K562 (cell line): ENCODE measurements at places on chromosomes 5 and 9. TPM values are rescaled to one million over a fixed set of nuclear protein-coding genes. Genes with fewer than 3 reads are reported as not detected.

ADAMTS6 gene
- polyA plus RNA-seq, result 1.0 and 1.8 TPM in 2 replicates

IL33 gene
- polyA plus RNA-seq, result not detected in 2 replicates

DNA sequence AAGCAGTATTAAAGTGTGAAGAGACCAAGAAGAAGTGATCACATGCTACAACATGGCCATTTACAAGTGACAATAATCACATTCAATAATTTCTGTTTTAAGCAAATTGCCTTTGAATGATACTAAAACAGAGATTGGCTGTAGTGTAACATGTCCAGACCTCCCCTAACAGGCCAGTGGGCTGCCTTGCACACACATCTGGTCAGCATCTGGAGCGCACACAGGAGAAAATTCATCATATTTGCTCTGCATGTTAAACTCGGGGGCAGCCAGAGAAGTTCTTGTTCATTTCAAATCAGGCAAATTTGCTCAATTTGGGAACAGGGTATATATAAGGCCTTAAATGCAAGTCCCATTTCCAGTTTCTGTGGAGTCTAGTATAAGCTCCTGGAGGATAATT, 111.1 kb upstream of the FBXL7 start:
- DNase-seq, result no peak

- DNase-seq, result no peak
These were observed 65.2 kb upstream of the ADRA1B start for GRCh38 chr5:159851053-159851452.

DNA sequence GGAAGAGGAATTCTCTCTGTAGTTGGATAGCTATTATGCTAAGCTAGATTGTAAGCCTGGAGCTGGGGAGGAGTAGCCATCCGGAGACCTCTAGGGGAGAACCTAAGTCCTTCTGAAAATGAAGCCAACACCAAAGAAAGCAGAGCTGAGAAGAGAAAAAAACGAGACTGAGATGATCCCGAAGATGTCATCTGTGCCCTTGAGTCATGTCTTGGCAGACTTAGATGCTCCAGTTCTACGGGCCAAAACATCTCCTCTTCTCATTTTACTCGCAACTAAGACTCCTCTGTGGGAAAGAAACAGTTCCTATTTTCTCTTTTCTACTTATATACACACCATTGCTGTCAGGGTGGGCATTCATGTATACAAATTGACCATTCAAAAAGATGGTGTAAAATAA, 34.3 kb upstream of the ADCY2 start:
- DNase-seq, result no peak

GRCh38 chr5:160186480-160186879, 42.8 kb upstream of the FABP6 start:
- no peak for DNase-seq

GRCh38 chr5:168885324-168886120, 306.4 kb upstream of the PANK3 start:
- no peak for DNase-seq

DNA sequence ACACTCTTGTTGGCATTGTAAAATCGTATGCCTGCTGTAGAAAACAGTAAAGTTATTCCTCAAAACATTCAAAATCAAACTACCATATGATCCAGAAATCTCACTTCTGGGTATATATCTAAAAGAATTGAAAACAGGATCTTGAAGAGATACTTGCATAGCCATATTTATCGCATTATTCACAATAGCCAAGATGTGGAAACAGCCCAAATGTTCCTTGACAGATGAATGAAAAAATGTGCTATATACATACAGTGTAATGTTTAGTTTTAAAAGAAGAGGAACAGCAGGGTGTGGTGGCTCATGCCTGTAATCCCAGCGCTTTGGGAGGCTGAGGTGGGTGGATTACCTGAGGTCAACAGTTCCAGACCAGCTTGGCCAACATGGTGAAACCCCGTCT, 234.1 kb upstream of the DAB2 start:
- DNase-seq, result no peak

BARHL1 gene
- not detected in 2 replicates for polyA plus RNA-seq

- DNase-seq, result peak; percentile 4
These were observed at the start of gene PCDHB11 for GRCh38 chr5:141199359-141200235. Gene PCDHB11 (plus strand): TSS chr5:141199627. CDS start chr5:141199775, 148 bp downstream.

DNA sequence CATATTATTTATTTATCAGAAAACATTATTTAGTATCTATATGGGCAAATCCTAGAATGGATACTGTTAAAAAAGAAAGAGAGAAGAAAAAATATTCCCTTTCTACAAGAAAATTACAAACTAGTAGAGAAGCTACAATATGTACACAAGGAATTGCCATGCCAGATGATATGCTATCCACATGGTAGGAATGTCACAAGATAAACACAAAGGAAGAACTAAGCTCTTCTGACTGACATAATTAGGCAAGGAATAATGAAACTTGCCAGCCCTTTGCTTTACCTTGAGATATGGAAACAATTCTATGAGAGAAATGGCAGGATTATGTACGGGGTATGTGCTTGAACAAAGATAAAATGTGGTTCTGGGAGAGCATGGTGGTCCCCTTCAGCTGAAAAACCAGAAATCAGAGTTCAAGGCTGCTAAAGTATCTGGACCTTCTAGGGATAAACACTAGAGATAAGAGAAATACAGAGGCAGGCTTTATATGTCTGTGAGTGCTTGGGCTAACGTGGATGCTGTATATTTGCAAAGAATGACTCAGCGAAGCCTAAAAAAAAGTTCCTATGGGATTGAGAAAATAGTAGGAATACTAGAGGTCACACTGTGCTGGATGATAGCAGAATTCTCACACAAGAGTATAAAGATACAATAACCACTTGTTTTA, 451.6 kb downstream of the TLE1 start:
- DNase-seq, result no peak

GRCh38 chr5:68084396-68084795, 131.2 kb upstream of the PIK3R1 start:
- DNase-seq, result no peak

DNA sequence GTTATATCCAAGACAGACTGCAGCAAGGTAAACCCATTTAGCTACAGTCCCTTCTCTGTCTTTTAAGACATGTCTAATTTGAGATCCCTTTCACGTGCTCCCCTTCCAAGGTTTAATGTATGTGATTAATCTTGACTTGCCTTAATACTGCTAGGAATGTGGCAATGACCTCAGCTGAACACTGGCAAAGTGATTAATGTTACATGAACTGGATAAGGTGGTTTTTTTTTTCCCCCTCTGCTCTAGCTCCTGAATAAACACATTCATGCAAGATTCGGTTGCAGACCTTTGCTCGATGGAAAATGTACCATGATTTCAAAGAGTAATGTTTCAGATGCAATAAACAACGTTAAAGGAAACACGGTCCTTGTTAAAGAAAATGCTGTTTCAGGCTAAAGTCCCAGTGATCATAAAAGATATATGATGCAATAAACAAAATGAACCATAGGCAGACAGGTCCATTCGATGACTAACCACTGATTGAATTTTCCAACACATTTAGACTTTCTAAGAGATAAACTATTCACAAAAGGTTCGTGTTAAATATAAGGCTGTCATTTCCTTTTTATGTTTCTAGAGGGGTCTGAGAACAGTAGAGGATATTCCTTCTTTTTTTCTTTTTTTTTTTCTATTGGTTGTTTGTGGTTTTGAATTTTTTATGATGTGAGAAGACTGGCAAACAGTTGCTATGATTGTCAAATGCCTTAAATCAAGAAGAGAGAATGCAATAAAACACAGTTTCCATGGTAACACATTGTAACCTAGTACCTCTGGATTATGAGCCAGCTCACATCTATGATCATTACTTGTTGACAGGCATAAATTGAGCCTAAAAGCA, 44.7 kb upstream of the ZNF608 start:
- DNase-seq, result no peak

DNA sequence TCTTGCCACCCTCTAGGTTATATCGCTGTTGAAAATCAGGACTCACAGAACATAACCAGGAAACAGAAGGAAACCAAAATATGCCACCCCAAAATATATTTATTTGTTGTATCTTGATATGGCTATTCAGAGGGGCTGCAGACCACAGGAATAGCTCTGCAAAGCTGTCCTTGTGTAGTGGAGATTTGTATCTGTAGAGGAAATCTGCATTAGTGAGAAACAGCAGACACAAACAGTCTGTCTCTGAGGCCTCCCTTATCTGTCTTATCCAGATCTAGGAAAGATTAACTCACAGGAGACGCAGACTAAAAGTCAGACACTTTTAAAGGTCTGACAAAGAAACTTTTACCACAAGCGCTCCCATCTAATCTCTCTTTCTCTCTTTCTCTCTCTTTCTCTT, 54.1 kb upstream of the CEMIP2 start:
- DNase-seq, result no peak

CCL19 gene
- polyA plus RNA-seq, result not detected in 2 replicates

FAM221B gene
- polyA plus RNA-seq, result not detected in 2 replicates

- no peak for DNase-seq
These were observed 10.7 kb upstream of the OR5C1 start for GRCh38 chr9:122777935-122778627.

DNA sequence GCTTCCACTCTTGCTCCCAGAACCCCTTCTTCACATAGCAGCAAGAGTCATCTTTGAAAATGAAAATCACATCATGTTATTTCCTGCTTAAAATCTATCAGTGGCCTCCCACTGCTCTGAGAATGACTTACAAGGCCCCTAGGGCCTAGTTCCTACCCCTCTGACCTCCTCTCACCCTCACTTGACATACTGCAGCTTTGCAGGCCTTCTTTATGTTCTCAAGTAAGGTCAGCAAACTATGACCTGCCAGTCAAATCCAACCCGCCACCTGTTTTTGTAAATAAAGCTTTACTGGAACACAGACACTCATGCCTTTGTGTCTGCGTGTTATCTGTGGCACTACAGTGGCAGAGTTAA, 185.7 kb downstream of the NR3C1 start:
- no peak for DNase-seq

- no peak for DNase-seq
These were observed 17.5 kb upstream of the F2RL1 start for GRCh38 chr5:76801159-76801802.

GRCh38 chr9:97478301-97478981, 23.0 kb upstream of the TMOD1 start:
- DNase-seq, result no peak

SIT1 gene
- 0.13 TPM in 1 of 2 replicates, not detected in the other for polyA plus RNA-seq

- no peak for DNase-seq
These were observed 184.5 kb upstream of the TLE4 start for GRCh38 chr9:79387101-79387835.

C6 gene
- polyA plus RNA-seq, result not detected in 2 replicates
